ENCODE measurements at places on chromosomes 7 and 10.
A peak's percentile ranks its signal among the peaks of the same experiment; 100 is the strongest.

DNA sequence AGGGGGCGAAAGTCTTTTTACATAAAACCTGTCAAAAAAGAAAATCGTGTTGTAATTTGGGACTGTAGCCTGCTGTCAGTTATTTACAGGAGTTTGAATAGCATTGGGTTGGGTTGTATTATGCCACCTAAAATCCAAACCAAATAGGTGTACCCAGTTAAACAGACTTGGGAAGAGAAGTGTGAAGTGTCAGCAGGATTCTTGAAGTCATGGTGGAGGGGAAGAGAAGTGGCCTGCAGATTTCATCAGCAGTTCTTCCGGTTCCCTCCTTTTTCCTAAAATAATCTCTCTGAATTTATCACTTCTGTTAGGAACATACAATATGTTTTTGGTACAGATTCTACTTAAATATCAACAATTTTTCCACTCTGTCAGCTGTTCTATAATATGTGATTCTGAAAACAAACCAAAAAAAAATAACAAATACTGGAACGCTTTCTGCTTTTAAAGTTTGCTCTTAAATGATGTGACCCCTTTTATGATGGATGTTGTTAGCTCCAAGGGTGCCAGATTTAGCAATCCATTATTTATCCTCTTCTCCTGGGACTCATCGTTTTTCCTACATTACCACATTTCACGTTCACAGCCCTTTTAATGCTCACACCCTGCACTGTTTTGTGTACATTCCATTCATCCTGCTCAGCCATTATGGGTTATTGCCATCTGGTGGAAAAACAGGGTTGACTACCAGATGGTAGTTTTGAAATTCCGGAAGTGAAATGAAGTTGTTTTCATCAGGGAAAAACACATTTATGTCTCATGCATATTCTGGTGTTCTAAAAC is 18.7 kb upstream of the ARHGAP12 start:
- peak; percentile 32 for DNase-seq

- no peak for DNase-seq
Observed at GRCh38 chr10:22764639-22765038, 50.3 kb upstream of the PIP4K2A start.

DNA sequence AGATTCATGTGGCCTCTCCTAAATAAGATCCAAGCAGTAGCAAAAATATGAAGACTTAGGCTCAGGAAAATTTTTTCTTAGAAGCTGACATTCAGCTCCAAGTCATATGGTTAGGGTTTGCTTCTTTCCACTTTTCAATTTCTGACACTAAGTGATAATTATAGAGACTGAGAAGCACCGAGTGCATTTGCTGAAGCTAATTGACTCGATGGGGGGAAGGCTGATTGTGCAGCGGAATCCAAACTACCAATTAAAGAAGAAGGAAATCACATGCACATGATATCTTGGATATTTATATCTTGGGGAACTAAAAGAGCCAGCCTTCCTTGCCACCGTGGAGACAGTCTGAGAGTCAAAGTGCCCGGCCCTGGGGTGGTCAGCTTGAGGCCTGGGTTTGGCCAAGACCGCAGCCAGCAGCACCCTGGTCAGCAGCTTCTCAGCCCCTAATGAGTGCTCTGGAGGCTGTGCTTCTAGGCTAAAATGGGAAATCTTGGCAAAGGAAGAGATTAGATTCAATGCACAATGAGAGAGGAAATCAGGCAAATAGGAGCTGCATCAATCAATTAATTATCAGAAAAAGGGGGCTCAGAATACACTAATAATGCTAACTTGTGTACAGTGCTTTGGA is 589.3 kb downstream of the NRG3 start:
- DNase-seq = no peak

DNA sequence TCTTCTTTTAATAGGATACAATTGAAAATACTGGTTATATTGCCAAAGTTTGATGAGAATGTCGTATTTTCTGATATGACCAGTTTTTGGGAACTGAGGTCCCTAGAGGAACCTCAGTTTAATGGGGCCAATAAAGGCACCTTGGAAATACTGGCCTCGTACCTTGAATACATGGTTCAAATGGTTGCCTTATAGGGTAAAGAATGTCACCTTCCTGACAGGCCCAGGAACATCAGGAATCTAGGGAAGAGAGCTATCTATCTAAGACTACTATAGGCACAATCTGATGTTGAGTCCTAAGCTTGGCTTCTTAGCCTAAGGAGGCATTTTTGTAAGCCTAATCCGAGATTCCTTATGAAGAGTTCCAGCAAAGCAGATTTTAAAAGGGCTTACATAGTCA is 9.3 kb downstream of the SHTN1 start:
- no peak for DNase-seq

- no peak for DNase-seq
Observed at GRCh38 chr7:45239486-45239885, 81.9 kb downstream of the RAMP3 start.

DNA sequence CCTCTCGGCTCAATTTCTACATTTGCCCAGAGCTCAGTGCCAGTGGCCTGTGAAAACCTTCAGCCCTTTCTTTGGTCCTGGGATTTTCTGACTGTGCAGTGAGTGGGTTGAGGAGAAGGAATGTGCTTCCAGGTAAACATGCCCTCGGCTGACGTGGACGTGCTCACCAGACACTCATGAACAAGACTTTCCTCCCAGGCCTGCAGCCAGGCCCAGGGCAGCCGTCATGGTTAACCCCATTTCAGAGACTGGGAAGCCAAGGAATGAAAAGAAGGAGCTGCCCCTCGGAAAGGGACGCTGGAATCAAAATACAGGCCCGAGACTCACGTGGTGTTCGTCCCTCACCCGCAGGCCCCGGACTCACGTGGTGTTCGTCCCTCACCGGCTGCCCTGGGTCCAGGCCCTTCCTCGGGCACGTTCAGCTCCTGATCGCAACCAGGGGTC is 8.8 kb upstream of the CALML5 start:
- no peak for DNase-seq

- DNase-seq = no peak
Observed at GRCh38 chr10:89275383-89275782, 23.8 kb upstream of the LIPA start.

DNA sequence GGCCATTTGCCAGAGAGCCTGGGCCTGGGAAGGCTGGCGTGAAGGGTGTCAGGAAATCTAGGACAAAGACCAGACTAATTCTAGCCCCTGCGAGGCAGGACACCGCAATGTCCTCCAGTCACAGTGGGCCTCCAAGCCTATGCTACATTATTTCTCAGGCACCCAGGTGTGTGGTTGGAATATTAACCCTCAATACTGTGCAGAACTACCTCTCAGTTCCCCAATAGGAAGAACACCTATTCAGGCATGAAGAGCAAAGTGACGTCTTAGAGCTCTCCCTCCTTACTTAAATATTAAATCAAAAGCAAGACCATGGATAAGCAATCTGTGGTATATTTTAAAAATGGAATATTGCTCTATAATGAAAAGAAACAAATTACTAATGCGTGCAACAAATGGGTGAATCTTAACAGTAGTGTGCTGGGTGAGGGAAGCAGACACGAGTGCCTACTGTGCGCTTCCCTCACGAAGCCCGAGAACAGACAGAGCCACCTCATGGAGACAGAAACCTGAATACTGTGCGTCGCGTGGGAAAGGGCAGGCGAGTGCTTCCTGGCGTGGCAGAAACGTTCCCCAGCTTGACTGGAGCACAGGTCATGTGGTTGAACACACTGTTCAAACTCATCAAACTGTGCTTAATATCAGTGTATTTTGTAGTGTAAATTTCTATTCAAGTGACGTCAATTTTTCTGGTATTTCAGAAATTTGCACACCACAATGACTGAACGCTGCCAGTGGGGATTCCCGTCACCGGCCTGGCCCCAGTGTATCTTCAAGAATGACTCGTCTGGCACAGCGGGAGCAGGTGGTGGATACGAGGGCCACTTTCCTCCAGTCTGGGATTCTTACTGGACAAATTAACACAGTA is 15.5 kb upstream of the PTPRN2 start:
- no peak for DNase-seq

GRCh38 chr7:151207804-151208203 is 2.5 kb downstream of the H2BK1 start:
- no peak for DNase-seq

DNA sequence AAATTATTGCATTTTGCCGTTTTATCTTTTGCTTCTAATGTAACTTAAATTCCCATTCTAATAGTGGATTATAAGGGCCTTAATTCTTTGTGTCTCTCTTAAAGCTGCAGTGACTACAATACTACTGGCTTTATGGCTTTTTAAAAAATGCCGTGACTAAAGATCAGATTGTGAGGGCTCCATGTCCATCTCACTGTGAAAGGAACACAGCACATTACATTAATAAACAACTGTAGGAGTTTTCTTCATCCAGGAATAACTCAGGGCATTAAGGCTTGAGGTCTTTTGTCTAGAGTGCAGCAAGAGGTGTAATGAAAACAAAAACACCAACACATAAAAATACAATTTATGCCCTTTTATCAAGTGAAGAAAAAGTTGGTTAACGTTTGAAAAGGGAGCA is 205.3 kb downstream of the SKAP2 start:
- no peak for DNase-seq

DNA sequence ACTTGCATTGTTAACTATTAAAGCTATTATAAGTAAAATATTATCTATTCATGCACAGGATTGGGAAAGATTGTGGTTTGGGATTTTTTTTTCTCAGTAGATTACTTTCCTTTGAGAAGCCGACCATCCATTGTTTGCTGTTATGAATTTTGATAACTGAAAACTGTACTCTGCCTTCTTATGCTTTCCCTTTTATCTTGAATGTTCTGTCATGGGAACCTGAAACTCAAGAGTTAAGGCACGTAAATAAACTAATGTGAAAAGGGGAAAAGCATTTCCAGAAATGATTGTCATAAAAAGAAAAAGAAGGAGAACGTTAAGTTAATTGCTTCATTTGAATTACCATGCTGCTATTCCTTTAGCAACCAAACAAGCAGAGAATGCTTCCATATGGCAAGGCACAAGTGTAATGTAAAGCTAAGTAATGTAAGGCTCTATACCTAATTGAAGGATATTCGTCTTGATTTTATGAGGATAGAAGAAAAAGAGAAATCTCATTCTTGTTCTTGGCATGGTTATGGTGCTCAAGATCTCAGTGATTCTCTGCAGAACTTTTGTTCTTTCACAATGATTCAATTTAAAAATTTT is 370.8 kb downstream of the AUTS2 start:
- DNase-seq = no peak

DNA sequence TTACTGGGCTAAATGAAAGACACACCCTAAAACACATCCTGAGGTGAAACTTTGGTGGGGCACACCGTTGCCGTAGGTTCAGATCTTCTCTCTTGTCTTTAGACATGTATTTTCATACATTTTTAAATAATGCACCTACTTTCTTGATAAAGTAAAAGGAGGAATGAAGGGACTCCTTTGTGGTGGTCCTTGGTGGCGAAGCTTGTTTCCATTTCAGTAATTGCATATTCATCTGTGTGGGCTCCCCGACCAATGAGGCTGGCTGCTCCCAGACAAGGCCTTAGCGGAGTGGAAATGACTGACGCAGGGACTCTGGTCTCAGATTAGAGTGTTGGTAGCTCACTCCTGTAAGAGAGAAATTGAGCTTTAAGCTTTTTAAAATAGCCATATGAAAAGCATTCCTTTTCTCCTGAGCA is 815 bp downstream of the CCSER2 start:
- no peak for DNase-seq

DNA sequence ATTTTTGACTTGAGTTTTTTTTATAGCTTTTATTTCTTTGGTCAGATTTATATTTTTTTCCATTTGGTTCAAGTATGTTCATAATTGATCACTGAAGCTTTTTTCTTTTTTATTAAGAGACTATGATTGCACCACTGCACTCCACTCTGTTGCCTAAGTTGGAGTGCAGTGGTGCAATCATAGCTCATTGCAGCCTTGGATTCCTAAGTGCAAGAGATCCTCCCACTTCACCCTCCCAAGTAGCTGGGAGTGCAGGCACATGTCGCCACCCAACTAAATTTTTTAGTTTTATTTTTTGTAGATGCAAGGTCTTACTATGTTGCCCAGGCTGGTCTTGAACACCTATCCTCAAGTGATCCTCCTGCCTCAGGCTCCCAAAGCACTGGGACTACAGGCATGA is 97.7 kb upstream of the KIF5B start:
- DNase-seq = peak; percentile 50

GRCh38 chr7:156450473-156450872 is 190.1 kb upstream of the RNF32 start:
- no peak for DNase-seq

- peak; percentile 49 for DNase-seq
Observed at GRCh38 chr7:140719721-140720120, 23.2 kb downstream of the NDUFB2 start.

GRCh38 chr7:96973986-96974385 is 31.4 kb upstream of the DLX6 start:
- no peak for DNase-seq

GRCh38 chr7:46173476-46174195 is 252.6 kb upstream of the IGFBP3 start:
- DNase-seq = no peak

GRCh38 chr7:73425356-73425983 is 8.1 kb upstream of the FZD9 start:
- no peak for DNase-seq

GRCh38 chr10:133096616-133097269 is 9.0 kb downstream of the ADGRA1 start:
- DNase-seq = no peak

- DNase-seq = no peak
Observed at GRCh38 chr10:24340883-24341282, 131.9 kb downstream of the KIAA1217 start.

GRCh38 chr7:78434281-78434680 is 635.7 kb downstream of the PHTF2 start:
- no peak for DNase-seq

- no peak for DNase-seq
Observed at GRCh38 chr10:111556666-111557065, 479.8 kb downstream of the ADRA2A start.

DNA sequence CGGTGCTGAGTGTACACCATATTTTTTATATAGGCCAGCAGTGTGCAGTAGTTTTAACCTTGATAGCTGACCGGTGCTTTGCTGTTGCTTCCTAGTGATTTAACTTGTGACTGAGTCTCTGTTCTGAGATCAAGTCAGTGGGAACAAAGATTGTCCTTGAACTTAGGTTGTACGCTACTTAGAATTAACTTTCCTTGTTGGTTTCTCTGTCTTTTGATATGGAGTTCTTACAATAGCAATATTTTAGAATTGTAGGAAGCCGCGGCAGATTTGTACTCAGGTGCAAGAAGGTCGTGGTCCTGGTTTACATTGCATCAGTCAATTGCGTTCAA is 1.3 kb downstream of the DDX21 start:
- no peak for DNase-seq

DNA sequence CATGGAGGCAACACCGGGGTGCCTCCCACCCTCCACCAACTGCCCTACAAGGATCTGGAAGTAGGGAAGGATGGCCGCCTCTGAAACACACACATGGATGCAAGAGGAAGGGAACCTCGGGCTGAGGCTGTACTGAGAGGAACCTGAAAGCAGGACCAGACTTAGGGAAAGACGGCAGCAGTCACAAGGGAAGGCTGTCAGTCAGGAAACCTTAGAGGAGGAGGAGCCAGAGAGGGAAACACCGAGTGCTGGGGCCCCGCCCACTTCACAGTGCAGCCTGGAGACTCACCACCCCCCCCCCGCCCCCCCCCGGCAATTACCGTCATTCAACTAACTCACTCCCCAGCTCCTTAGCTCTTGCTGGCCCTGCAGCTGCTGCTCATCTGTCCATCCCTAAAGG is 2.5 kb downstream of the CYREN start:
- no peak for DNase-seq
